ENCODE measurements at places on chromosomes 6 and 20.
A peak's percentile ranks its signal among the peaks of the same experiment; 100 is the strongest.

DNA sequence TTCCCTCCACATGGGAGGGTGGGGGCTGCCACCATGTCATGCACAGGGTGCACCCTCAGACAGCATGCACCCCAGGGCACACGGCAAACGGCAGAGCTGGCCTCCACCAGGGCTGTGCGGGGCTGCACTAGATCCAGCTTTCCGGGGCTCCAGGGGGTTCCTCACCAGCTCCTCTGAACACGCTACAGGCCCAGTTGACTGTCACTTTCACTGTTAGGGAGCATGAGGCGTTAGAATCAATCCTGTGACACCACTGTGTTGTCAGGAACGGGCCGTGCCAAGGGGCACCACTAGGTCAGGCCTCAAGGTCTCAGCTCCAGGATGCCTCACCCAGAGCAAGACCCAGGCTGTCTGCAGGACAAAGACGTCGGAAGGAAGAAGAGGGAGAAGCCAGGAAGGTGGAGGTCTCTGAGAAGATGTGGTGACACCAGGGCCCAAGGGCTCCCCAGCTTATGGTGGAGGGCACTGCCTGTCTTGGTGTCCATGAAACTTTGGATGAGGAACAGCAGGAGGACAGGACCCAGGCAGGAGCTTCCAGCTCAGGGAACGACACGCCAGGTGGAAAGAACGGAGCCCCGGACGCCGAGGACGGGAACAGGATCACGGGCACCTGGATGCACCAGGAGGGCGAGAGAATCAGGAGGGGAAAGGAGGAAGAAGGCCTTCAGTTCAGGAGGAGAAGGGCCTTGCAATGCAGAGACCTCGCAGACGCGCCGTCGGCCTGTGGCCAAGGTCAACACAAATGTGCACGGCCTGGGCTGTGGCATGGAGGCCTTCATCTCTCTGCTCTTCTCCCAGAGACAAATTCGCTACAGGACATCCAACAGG lies 49.5 kb downstream of the YTHDF1 start:
- no peak for DNase-seq

DNA sequence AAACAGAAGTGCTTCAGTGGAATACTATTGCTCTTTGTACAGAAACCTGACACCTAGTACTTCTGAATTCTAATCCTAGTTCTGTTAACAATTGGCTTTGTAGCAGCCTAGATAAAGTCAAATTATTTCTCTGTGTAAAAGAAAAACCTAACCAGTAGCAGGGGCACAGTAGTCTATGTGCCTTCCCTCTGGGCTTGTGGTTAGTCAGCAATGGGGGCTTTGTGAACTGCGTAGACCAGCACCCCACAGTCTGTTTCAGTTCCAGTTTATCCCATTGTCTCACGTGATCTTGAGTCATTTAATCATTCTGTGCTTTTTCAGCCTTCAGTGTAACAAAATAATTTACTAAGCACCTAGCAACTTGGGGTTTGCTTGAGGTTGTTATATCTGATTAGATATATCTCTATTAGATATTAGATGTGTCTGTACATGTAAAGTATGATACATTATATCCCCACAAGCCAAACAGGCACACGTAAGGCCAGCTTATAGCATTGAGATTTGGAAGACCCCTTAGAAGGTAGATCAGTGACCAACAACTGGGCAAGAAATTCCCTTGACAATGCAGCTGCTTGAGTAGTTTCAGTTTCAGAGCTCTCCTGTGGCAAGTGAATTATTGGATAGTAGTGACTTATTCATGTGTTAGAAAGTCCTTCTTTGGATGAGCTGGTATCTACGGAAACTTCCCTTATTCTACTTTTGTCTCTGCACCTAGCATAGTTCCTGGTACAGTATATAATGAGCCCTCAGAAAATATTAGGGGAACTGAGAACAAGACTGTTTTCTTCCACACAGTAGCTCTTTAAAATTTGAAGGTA lies 27.9 kb upstream of the CCR6 start:
- no peak for DNase-seq

DNA sequence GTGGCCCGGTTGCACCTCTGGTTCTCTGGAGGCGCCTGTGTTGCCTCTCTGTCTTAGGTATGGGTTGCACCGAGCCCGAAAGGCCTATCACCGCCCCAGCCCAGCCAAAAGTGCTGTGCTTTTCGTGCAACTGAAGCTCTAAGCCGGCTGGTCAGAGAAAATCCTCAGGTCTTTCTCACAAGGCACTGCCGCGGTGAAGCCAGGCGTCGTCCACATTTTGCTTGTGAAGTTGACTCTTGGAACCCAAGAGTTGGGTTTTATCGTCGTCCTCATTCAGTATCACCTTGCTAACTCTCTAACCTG lies 726 bp upstream of the EMILIN3 start:
- no peak for DNase-seq

DNA sequence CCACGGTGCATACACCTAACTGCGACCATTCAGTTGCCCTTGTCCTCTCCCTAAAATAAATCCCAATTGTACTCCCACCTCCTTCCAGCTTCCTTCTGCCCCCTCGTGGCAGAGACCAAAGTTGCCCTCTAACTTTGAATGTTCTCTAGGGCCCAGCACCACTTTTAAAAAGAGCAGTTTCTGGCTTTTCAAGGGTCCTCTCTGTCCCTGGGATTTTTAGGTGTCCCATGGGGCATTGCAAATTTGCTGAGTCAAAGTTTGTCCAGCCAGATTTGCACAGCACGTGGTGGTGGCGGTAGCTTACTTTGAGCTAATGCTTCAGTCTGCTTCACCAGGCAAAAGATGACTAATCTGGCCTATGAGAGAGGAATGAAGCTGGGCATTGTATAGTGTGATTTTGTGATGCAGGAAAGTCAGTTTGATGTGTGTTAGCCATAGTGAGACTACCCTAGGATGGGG lies 100.2 kb downstream of the PERP start:
- DNase-seq = no peak

DNA sequence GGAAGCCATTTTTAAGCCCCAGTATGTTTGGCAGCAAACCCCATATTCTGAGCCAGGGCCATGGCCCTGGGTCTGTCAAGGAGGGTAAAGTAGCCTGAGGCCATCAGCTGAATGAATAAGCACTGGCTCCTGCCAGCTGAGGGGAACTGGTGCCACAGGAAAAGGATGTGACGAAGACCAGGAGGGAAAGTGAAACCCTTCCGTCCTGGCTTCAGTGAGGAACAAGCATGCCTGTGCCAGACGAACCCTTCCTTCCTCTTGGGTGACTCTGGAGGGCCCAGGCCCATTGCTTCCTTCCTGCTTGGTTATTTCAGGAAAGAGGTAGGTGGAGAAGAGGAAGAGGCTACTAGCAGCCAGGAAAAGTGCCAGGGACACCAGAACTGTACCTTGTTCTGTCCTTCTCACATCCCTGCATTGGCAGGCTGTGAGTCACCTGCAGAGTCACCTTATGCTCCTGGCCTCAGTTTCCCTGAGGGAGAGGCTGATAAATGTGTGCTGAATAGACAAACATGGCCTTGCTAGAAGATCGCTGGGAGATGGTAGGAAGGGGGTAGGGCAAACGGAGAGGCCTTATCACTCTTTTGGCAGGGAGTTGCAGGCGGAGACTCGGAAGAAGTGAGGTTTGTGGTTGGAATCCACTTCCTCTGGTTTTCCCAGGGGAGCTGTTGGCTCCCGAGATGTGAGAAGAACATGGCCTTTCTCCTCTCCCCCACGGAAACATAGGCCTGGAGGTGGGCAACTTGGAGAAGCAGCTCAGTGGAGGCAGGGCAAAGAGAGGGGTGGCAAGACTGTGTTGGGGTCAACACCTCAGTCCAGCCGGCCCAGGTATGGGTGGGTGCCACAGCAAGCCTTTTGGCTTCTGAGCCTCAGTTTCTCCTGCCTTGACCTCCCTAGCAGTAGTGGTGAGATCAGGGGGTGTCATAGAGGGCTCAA lies 37.4 kb downstream of the COX4I2 start:
- DNase-seq = peak; percentile 39

DNA sequence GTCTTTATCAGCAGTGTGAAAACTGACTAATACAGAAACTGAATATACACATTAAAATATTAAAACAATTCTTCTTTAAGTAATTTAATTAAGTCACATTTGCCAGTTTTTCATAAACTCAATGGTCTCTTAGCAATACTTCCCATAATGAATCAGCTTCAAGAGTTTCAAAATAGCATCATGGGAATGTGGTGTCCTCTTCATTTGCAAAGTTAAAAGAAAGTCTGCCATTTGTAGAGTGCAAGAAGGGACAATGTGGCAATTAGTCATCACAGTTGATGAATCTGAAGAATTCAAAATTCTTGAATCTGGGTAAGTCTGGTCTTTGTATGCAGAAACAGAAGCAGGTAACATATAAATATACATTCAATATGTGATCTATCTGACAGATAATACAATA lies 38.7 kb downstream of the SYNE1 start:
- DNase-seq = no peak

DNA sequence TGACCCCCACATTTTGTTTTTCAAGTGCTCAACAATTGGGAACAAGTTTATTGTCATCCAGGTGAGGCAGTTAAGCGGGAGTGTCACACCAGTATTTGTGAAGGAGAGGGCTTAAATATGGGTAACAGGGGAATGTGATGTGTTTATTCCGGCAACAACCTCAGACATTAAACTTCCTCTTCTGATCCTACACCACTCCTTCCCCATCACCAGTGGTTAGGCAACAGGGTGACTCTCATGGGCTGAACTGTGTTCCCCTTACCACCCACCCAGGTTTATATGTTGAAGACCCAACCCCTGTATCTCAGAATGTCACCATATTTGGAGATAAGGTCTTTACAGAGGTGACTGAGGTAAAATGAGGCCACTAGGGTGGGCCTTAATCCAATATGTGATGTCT lies 52.1 kb upstream of the RNF182 start:
- DNase-seq = no peak

GRCh38 chr6:32794510-32794909 lies 22.3 kb downstream of the HLA-DOB start:
- no peak for DNase-seq

- no peak for DNase-seq
Measured at GRCh38 chr6:37441651-37442050, 8.6 kb downstream of the CMTR1 start.

- no peak for DNase-seq
Measured at GRCh38 chr20:21063276-21063675, 42.9 kb downstream of the LINC00237 start.

- DNase-seq = no peak
Measured at GRCh38 chr20:48826883-48827771, 672 bp downstream of the PREX1 start.

DNA sequence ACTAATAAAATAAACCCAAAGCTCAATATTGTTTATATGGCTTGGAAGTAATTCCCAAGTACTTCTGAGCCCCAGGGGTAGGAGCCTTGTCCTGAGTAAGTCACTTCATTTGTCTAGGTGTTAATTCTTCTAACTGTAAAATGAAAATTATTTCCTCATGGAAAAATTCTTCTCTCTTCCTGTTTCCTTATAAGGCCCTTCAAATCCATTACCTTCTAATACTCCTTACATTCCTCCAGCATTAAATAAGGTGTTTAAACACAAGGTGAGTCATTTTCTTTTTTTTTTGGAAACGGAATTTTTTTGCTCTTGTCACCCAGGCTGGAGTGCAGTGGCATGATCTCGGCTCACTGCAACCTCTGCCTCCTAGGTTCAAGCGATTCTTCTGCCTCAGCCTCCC lies 41.9 kb downstream of the PRR18 start:
- no peak for DNase-seq

DNA sequence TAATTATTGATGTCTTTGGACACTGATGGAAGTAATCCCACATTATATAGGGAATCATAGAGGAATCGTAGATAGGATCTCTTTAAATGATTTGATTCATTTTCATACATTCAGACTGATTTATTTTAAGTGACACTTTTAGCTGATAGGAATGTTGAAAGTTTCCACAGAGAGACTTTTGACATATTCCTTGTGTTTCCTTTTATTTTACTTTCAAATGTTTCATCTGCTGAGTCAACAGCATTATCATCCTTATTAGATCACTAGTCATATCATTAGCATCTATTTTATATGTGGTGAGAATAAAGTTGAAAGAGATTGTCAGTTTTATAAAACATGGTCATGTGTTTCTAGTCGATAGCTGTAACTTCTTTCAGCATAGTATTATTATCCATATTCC lies 13.4 kb downstream of the DCBLD1 start:
- DNase-seq = no peak
